ENCODE measurements at places on chromosomes 16 and 17. TPM values are rescaled to one million over a fixed set of nuclear protein-coding genes. Genes with fewer than 3 reads are reported as not detected.
A peak's percentile ranks its signal among the peaks of the same experiment; 100 is the strongest.

The PTGES3L gene
- not detected for total RNA-seq

GRCh38 chr17:22286337-22287041 is 594.2 kb downstream of the KCNJ18 start:
- H3K4me1 ChIP-seq: no peaks in the 10 kb centered on the region
- H3K4me3 ChIP-seq: no peak overlapping the region
- H3K36me3 ChIP-seq: no peaks in the 10 kb centered on the region

- H3K4me1 ChIP-seq: no peaks in the 10 kb centered on the region
- DNase-seq: no peak
- no peaks in the 10 kb centered on the region for H3K36me3 ChIP-seq
- H3K4me3 ChIP-seq: no peak overlapping the region
Observed at GRCh38 chr17:39244016-39244599, 18.4 kb upstream of the STAC2 start.

DNA sequence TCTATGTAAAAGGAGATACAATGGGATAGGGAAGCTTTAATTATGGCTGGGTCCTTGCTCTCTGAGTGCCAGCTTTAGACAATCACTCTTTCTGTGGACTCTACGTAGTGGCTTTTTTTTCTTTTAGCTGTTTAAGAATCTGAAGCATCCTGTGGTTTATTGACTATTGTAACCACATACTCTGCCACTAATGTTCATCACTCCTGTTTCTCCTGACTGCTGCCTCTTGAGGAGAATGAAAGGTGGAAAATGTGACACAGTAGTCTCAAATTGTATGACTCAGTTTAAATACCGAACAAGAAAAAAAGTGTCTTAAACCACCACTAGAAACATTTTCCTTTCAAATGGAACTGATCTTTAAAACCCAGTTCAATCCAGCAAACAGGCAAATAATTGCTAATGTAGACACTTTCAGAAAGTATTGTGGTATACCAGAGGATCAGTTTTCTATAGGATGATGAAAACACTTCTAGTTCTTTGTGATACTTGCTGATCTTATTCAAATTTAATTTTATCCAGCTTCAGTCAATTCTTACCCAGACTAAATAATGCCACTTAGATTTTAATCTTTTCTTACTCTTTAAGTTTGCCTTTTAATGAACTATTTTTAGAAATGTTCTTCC is 302.7 kb upstream of the PMFBP1 start:
- H3K36me3 ChIP-seq: no peaks in the 10 kb centered on the region
- peak; percentile 23 for DNase-seq
- no peak overlapping the region for H3K27ac ChIP-seq

GRCh38 chr17:75778861-75779249 is 5.8 kb upstream of the UNK start:
- peaks cover 14% of the 10 kb centered on the region for H3K36me3 ChIP-seq
- DNase-seq: no peak
- H3K4me1 ChIP-seq: peaks cover 20% of the 10 kb centered on the region
- H3K27me3 ChIP-seq: no peaks in the 10 kb centered on the region
- H3K27ac ChIP-seq: peak overlapping the region; percentile 93

The CCL5 gene
- not detected for total RNA-seq

The NOTUM gene
- not detected for total RNA-seq

- peaks cover 25% of the 10 kb centered on the region for H3K36me3 ChIP-seq
- peaks cover 18% of the 10 kb centered on the region for H3K4me1 ChIP-seq
- no peak overlapping the region for H3K27ac ChIP-seq
- H3K4me3 ChIP-seq: no peak overlapping the region
Observed at GRCh38 chr16:4404967-4405696, 11.3 kb downstream of the CORO7 start.

The KRTAP4-1 gene
- total RNA-seq: not detected

GRCh38 chr17:16952401-16952800 is 19.5 kb downstream of the TNFRSF13B start:
- no peaks in the 10 kb centered on the region for H3K4me1 ChIP-seq
- no peak overlapping the region for H3K27ac ChIP-seq
- no peak overlapping the region for H3K4me3 ChIP-seq
- no peaks in the 10 kb centered on the region for H3K36me3 ChIP-seq
- no peak for DNase-seq

GRCh38 chr17:8948462-8948861 is 17.0 kb downstream of the PIK3R5 start:
- H3K27me3 ChIP-seq: no peaks in the 10 kb centered on the region
- no peak overlapping the region for H3K4me3 ChIP-seq
- no peak overlapping the region for H3K27ac ChIP-seq
- no peaks in the 10 kb centered on the region for H3K4me1 ChIP-seq
- DNase-seq: no peak

GRCh38 chr17:49637050-49637449 is 40.8 kb downstream of the SPOP start:
- no peaks in the 10 kb centered on the region for H3K27me3 ChIP-seq
- H3K27ac ChIP-seq: peak overlapping the region; percentile 28
- peaks cover 17% of the 10 kb centered on the region for H3K4me1 ChIP-seq
- H3K4me3 ChIP-seq: no peak overlapping the region

The KRTAP16-1 gene
- total RNA-seq: not detected

DNA sequence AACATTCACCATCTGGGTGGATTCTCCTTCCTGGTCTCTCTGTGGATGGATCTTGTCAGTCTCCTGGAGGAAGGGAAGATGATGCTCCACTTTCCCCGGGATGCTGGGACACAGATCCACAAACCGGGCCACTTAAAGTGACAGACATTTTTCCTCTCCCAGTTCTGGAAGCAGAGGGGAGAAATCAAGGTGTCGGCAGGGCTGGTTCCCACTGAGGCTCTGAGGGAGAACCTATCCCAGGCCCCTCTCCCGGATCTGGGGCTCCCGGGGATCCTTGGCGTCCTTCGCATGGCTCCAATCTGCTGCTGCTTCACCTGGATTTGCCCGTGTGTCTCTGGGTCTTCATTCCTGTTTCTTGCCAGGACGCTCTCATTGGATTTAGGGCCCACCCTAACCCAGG is 263.1 kb upstream of the TNRC6C start:
- H3K4me3 ChIP-seq: no peak overlapping the region
- no peak overlapping the region for H3K27ac ChIP-seq
- H3K4me1 ChIP-seq: no peaks in the 10 kb centered on the region
- no peak for DNase-seq

The RNU2-1 gene
- total RNA-seq: 4,679 TPM

GRCh38 chr17:9206741-9207332 is 185.5 kb downstream of the NTN1 start:
- no peaks in the 10 kb centered on the region for H3K36me3 ChIP-seq
- no peaks in the 10 kb centered on the region for H3K27me3 ChIP-seq
- H3K27ac ChIP-seq: no peak overlapping the region
- H3K4me3 ChIP-seq: no peak overlapping the region
- no peaks in the 10 kb centered on the region for H3K4me1 ChIP-seq

DNA sequence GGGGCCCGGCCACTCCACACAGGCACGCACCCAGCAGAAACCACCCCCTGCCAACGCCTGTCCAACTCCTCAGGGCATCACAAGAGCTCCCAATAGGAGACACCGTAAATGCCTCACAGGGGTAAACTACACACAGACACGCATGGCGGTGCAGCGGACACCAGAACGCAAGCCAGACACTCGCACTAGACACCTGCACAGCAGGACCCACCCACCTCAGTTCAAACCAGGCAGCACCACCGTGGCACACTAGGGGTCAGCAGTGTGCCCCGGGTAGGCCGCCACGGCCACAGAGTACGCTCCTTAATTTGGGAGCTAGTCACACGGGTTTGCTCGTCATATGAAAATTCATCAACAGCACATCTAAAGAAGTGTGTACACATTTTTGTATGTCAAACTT is 3.4 kb downstream of the SLC38A10 start:
- peaks cover 22% of the 10 kb centered on the region for H3K4me1 ChIP-seq
- DNase-seq: peak; percentile 29
- H3K27me3 ChIP-seq: no peaks in the 10 kb centered on the region
- H3K27ac ChIP-seq: no peak overlapping the region
- no peak overlapping the region for H3K4me3 ChIP-seq

DNA sequence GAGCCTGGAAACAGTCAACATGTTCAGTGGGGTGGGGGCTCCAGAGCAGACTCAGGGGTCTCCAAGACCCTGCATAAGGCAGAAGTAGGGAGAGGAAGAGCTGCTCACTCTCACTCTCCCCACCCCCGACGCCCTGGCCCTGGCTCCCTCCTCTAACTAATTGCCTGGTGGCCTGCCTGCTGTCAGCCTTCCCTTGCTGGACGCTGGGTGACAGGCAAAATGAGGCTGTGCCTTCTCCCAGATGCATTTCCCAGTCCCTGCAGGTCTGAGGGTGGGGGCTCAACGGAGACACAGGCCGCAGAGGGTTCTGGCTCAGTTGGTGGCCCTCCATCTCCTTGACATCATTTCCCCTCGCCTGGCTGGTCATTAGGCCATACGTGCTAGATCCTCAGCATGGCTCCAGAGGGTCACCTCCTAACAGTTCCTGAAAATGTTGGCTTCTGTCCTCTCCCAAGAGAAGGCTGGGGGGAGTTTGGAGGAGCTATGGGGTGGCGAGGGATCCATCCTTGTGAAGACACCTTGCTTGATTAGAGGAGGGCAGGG is 1.4 kb downstream of the FMNL1 start:
- DNase-seq: no peak
- no peaks in the 10 kb centered on the region for H3K36me3 ChIP-seq
- H3K4me1 ChIP-seq: peaks cover 8% of the 10 kb centered on the region
- H3K4me3 ChIP-seq: no peak overlapping the region

The TBC1D28 gene
- total RNA-seq: not detected

- DNase-seq: no peak
- no peak overlapping the region for H3K27ac ChIP-seq
- no peak overlapping the region for H3K4me3 ChIP-seq
- no peaks in the 10 kb centered on the region for H3K27me3 ChIP-seq
Observed at GRCh38 chr17:27990100-27990499, 52.4 kb upstream of the NLK start.

DNA sequence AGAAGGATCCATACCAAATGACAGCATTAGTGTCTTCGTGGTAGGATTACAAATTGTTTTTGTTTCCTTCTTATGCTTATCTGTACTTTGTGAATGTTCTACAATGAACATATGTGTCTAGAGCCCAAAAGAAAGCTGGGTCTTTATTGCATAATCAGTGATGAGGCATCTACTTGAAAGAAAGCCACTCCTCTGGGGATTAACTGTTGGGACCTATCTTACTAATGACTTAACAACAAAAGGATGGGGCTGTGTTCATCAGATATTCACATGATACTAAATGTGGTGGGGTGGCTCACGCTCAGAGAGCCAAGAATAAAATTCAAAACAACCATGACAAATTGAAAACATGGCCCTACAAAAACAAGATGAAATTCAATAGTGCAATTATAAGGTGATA is 160.2 kb downstream of the RGS9 start:
- H3K27me3 ChIP-seq: peaks cover 3% of the 10 kb centered on the region
- no peak overlapping the region for H3K4me3 ChIP-seq
- peaks cover 5% of the 10 kb centered on the region for H3K4me1 ChIP-seq
- H3K36me3 ChIP-seq: no peaks in the 10 kb centered on the region

The TEX19 gene
- not detected for total RNA-seq

- DNase-seq: no peak
- no peak overlapping the region for H3K27ac ChIP-seq
- no peaks in the 10 kb centered on the region for H3K36me3 ChIP-seq
- peaks cover 42% of the 10 kb centered on the region for H3K27me3 ChIP-seq
- no peak overlapping the region for H3K4me3 ChIP-seq
Observed at GRCh38 chr16:56195151-56195550, 3.9 kb downstream of the GNAO1 start.

The KRT37 gene
- not detected for total RNA-seq

The TACO1 gene
- total RNA-seq: 31.7 TPM

- DNase-seq: no peak
- H3K27me3 ChIP-seq: peaks cover 7% of the 10 kb centered on the region
- H3K27ac ChIP-seq: no peak overlapping the region
Observed at GRCh38 chr17:38658741-38659345, 15.9 kb downstream of the EPOP start.

- peak; percentile 6 for DNase-seq
- peaks cover 4% of the 10 kb centered on the region for H3K4me1 ChIP-seq
- peak overlapping the region; percentile 39 for H3K4me3 ChIP-seq
Observed at GRCh38 chr16:56190677-56191155, 573 bp upstream of the GNAO1 start.

The HOXB9 gene
- total RNA-seq: 1.1 TPM

DNA sequence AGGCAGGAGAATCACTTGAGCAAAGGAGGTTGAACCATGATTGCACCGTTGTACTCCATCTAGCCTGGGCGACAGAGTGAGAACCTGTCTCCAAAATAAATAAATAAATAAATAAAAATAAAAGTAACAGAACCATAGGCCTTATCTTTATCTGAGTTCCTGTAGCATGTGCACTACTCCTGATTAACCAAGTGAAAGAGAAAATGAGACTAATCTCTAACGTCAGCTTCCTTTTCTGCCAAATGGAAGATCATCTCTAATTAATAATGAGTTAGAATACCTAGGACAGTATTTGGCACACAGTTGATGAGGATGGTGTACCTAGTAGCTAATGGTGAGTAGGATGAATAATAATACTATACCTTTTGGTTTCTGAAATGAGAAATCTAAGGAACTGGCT is 520.4 kb downstream of the WWOX start:
- no peak overlapping the region for H3K27ac ChIP-seq
- H3K4me3 ChIP-seq: no peak overlapping the region
- no peak for DNase-seq
- no peaks in the 10 kb centered on the region for H3K4me1 ChIP-seq
- no peaks in the 10 kb centered on the region for H3K36me3 ChIP-seq

The ZCCHC14 gene
- total RNA-seq: 34.0 TPM

The CLEC10A gene
- not detected for total RNA-seq

The C17orf113 gene
- 0.20 TPM for total RNA-seq

The PDIA2 gene
- 0.99 TPM for total RNA-seq

The KATNIP gene
- total RNA-seq: 26.8 TPM

The EVPLL gene
- not detected for total RNA-seq

DNA sequence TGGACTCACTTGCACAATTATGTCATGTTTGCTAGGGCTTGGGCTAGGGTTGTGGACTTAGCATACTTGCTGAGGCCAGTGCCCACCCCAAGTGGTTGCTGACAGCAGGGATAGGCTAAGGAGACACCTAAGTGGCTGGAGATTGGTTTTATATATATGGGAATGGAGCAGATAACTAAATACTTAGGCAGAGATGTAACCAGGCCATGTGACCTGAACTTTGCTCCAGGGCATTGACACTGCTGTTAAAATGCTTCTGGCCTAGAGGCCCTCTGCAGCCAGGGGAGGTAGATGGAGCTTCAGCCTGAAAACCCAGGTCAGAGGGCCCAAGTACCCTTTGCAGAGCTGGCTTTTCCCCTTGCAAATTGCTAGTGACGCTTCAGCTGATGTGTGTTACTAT is 1.4 kb upstream of the ITGB3 start:
- no peak overlapping the region for H3K27ac ChIP-seq
- no peaks in the 10 kb centered on the region for H3K36me3 ChIP-seq
- DNase-seq: no peak
- H3K27me3 ChIP-seq: no peaks in the 10 kb centered on the region
- no peak overlapping the region for H3K4me3 ChIP-seq
- peaks cover 27% of the 10 kb centered on the region for H3K4me1 ChIP-seq

The PTX4 gene
- 0.31 TPM for total RNA-seq

Measured in endothelial cell of umbilical vein (primary cell).